ENCODE measurements at places on chromosomes 3 and 15.

GRCh38 chr3:160703974-160704373 is 27.0 kb downstream of the ARL14 start:
- no peak for DNase-seq

- DNase-seq = no peak
These were observed 76.7 kb downstream of the MITF start for GRCh38 chr3:69815970-69816369.

- DNase-seq = no peak
These were observed 940 bp downstream of the BOC start for GRCh38 chr3:113212150-113212843.

DNA sequence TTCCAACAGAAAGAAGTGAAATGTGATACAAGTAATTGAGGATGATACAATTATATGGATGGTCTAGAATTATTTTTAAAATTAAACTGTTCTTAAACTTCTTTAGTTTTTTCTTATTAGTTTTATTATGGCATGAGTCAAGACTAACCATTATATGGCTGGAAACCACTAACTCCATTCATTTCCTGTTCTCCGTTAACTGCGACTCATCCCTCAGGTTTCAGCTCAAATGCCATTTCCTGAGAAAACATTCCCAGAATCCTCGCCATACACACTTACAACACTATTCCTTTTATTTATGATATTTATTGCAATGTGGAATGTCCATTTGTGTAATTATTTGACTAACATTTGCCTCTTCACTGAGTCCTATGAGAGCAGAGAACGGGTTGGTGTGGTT is 394.1 kb downstream of the SOX2 start:
- no peak for DNase-seq

DNA sequence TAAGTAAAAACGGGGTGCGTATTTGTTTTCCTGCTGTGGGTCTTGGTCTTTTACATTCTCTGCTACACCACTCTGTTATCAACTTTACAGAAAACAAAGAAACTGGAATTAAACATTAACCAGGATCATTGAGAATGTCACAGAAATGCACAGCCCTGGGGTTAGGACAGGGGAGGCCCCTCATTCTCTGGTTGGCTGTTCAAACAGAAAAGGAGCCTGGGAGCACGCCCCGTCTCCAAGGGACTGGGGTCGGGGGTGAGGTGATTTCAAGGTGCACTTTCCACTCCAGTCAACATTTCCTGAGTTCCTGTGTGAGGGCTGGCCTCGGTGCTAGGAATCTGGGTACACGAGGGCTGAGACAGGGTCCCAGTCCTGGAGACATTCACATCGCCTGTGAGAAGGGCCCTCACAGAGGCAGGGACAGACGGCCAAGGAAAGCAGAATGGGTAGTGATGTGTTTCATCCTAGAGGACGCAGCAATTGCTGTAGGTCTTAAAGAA is 30.3 kb downstream of the CPN2 start:
- DNase-seq = no peak

- no peak for DNase-seq
These were observed 276.9 kb downstream of the TLE3 start for GRCh38 chr15:69820819-69821218.

GRCh38 chr15:69668039-69668705 is 215.6 kb downstream of the RPLP1 start:
- no peak for DNase-seq

DNA sequence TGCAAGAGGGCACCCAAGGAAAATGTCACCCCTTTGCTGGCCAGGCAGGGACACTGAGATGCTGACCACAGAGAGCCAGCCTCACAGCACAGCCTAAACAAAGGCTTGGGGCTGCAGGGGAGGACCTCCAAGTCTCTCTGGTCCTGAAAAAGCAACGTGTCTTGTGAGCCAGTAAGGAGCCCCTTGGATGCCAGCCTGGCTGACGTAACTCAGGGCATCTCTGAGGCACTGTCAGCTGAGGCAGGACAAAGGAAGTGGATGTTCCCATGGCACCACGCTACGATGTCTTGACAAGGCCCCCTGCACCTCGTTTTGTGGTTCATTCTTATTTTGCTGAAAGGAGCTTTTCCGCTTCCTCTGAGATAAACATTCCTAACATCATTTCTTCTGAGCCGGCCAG is 160.7 kb downstream of the OR4M2 start:
- DNase-seq = no peak

GRCh38 chr15:92029767-92030166 is 176.3 kb downstream of the SLCO3A1 start:
- DNase-seq = no peak

DNA sequence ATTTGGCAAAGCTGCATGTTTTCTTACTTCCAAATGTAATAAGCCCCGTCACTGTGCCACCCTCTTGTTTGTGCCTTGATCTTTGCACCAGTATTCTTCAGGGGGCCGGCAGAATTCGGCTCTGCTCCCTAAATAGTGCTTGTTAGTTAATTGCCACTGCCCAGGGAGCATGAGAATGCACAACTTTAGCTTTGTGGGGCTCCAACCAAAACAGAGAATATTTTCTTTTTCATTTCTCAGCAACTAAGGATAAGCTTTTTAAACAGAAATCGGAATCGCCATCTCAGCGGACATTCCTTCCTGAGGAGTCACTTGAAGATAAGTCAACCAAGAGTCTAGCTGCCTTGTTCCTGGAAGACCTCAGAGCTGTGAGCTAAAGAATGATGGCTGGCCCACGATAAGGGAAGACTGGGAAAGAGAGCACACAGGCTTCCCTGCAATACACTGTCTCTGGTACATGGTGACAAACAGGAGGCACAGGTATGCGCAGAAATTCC is 106.0 kb downstream of the LRIG1 start:
- DNase-seq = no peak

DNA sequence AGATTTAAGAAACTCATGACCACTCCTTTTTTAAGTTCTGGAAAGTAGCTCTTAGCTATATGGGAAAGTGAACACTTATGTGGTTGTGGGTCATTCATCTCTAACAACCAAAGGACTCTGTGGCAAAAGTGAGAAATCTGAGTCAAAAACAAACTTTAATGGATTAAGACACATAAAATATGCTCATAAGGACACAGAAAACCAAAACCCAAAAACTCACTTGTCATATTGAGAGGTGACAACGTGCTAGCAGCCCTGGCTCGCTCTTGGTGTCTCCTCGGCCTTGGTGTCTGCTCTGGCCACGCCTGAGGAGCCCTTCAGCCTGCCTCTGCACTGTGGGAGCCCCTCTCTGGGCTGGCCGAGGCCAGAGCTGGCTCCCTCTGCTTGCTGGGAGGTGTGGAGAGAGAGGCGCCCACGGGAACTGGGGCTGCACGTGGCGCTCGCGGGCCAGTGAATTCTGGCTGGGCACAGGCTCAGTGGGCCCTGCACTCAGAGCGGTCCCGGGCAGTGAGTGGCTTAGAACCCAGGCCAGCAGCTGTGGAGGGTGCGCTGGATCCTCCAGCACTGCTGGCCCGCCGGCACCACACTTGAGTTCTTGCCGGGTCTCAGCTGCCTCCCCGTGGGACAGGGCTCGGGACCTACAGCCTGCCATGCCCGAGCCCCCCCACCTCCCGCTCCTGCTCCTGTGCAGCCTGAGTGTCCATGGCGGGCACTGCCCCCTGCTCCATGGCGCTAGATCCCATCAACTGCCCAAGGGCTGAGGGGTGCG is 30.3 kb upstream of the SKIL start:
- no peak for DNase-seq

GRCh38 chr3:60010781-60011180 is 961.0 kb upstream of the CFAP20DC start:
- peak; percentile 6 for DNase-seq

DNA sequence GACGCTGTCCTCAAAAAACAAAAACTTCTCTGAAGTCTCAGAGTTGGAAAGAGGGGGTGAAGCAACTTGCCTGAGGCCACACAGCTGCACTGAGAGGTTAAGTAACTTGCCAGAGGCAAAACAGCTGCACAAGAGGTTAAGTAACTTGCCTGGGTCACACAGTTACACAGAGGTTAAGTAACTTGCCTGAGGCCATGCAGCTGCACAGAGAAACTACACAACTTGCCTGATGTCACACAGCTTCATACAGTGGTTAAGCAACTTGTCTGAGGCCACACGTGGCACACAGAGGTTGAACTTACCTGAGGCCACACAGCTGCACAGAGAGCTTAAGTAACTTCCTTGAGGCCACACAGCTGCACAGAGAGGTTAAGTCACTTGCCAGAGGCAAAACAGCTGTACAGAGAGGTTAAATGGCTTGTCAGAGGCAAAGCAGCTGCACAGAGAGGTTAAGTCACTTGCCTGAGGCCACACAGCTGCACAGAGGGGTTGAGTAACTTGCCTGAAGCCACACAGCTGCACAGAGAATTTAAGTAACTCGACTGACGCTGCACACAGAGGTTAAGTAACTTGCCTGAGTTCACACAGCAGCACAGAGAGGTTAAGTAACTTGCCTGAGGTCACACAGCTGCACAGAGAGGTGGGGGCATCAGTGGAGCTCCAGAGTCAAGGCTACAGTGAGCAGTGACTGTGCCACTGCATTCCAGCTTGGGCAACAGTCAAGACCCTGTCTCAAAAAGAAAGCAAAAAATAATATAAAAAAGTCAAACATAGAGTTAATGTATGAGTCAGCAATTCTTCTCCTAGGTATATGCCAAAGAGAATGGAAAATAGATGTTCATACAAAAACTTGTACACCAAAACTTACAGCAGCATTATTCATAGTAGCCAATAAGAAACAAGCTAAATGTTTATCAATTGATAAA is 12.0 kb upstream of the ACAD9 start:
- DNase-seq = no peak

DNA sequence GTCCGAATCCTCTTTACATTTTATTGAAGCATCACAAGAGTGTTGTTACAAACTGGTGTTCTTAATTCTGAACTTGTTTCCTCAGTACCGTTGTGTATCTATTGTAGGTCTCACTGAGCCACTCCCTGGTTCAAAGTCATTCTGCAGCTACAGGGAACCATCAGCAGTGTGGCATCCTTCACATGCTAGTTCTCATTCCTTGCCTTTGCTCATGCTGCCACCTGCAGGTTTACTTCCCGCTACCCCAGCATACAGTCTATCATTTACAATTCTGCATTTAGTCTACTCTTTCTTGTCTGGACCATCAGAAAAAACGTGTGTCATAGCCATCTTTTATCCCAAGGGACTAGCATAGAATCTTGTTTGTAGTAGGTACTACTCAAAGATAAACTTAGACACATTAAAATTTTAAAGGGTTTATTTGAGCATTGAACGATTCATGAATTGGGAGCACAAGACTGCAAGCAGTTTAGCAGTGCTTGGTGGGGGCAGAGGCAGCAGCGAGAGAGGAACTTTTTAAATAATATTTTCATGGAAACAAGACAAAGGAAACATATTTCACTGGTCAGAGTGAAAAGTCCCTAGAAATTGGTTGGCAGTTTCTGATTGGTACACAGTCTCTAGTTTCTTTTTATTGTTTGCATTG is 402.1 kb downstream of the CADM2 start:
- no peak for DNase-seq

DNA sequence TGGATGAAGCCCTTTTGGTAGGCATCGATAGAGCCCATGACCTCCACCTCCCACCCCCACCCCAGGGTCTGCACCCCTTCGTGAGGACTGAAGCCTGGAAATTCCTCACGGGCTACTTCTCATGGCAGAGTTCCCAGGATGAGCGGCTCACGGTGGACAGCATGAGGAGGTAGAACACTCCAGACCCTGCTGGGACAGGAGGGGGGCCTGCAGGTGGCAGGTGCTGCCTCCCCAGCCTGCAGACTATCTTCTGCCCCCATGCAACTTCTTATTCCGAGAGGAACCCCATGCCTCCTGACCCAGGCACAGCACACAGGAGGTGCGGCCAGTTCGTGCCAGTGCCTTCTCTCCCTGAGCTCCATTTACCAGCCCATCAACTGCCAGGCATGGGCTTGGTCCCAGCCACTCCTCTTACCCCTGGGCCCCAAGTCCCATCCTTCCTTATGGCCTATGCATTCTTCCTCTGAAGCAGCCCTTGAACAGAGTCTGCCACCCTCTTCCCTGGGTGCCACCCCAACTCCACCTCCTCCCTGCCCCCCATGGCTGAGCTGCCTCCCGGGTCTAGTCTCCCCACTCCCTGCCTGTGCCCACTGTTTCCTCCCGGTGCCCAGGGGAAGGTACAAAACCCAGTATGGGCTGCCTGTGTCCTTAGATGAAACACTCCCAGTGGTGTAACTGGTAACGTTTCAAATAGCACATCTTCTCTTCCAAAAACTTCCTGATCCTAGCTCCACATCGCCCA is 8.4 kb downstream of the TBC1D21 start:
- no peak for DNase-seq

DNA sequence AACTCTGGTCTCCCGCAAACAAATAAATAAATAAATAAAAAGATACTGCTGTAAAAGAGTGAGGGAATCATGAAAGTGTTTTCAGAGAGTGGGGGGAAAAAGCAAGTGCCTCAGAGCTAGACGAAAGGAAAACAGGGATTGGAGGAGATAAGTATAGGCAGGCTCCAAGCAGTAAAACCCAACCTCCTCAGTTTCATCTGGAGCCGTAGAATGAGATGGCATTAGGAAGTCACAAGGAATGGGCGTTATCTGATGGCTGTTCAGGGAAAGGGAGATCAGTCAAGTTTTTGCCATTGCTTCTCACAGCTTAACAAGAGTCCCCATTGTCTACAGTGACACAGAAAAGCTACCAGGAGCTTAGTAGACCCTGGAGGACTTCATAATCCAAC is 451.5 kb upstream of the PPP2R3A start:
- DNase-seq = no peak

DNA sequence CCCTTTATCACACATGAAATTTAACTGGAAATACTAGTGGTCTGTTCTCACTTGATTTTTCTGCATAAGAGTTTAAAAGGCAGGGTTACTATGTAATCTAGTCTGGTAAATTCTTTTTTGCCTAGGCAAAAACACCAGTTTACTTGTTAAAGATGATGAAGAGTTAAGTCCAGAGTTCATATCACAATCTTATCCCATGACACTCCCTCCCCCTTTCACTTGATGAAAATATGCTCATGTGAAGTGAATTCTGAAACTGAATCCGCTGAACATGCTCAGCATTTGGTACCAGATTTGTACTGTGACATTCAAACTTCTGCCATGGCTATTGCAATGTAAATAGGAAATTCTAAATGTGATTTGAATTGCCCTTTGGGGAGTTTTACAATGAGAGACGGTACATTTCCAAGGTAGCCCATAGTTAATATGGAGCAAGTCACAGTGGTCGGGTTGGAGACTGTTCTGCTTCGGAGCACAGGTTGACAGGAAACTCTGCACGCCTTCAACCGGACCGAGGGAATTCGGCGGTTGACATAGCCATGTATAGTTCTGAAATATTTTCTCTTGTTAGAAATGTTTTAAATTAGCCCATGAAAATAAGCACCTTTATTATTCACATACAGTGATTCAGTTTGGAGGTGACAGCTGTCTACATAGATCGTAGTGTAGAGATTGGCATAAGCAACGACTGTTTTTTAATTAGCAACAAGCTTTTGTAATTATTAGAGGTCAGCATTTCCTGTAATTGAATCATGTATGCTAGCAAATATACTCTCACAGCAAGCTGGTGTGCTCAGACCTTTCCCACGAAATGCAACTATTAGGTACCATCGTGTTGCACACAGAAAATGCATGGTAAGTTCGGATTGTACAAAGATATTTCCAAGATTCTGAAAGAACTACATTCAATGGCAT is 768.6 kb upstream of the GOLIM4 start:
- DNase-seq = no peak

- no peak for DNase-seq
These were observed 32.4 kb downstream of the FAH start for GRCh38 chr15:80185152-80185551.

- no peak for DNase-seq
These were observed 154.9 kb downstream of the GREM1 start for GRCh38 chr15:32872621-32873283.
